ENCODE measurements at places on chromosomes 16 and 17.

GRCh38 chr17:40293363-40293762 lies 5.7 kb downstream of the CDC6 start:
- no peak for DNase-seq

GRCh38 chr16:81505011-81505661 lies 60.5 kb downstream of the CMIP start:
- DNase-seq, result no peak

DNA sequence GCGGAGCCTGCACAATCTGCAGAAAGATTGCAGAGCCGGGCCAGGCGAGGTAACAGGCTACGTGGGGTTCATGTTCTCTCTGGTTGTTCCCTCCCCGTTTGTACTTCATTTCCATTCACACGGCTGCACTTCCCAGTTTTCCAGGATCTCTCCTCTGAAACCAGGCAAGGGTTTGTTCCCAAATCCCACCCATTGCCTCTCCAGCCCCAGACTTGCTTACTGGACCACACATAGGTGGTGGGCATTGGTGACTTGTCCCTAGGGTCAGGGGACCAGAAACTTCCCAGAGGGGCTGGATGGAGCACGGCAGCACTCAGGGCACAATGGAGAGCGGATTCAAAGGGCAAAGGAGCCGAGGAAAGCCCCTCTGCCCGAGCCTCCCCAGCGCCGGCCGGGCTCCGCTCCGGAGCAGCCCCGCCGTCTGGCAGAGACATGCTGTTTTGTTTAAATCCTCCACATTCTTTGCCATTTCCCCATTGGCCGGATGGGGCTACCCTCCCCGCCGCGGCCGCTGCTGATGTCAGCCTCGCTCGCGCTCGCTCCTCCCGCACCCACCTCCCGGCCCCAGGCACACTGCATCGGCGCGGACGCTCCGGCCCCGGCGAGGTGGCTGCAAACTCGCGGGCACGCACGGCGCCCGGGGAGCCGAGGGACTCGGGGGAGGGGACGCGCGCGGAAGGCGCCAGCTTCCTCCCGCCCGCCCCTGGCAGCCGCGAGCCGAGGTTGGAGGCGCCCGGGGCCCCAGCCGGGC lies at the start of gene PITPNC1:
TSS of gene PITPNC1 (plus strand) at position 545 of the 751 bp plus-strand sequence.
- DNase-seq, result peak; percentile 91

- DNase-seq, result no peak
These were observed 90.3 kb upstream of the MPHOSPH6 start for GRCh38 chr16:82260212-82260795.

GRCh38 chr17:28796062-28796461 lies 46.5 kb downstream of the FAM222B start:
- DNase-seq, result no peak

DNA sequence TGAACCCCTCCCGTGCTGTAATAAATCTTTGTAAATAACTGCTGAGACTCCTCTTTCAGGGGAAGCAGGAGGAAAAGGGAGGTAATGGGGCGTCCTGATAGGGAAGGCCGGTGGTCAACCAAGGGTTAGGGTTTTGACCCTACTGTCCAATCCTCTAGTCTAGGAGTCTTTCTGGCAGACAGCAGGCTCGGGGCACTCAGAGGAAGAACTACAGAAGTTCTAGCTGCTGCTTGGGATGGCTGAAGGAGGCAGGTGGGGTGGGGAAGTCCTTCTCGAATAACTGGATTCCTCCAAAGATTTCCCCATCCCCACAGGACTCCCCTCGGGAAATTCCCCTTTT lies 387 bp upstream of the STARD3 start:
- DNase-seq, result no peak

- DNase-seq, result no peak
These were observed 23.2 kb downstream of the CMIP start for GRCh38 chr16:81467815-81468214.

DNA sequence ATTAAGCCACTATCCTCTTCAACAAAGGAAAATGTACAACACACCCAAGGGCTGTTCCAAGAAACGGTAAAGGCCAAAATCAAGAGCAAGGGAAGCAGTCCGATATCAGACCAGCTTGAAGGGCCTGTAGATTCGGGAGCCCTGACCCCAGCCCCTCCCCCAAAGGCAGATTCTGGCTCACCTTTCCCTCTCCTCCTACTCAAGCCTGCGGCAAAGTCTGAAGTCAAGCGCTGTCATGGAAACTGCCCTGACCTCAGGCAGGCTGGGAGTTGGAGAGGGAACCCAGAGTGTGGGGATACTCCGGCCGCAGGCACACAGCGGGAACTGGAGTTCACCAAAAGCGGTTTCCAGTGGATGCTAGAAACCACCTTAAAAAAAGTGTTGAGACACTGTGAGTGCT lies 1.8 kb downstream of the ALYREF start:
- no peak for DNase-seq

DNA sequence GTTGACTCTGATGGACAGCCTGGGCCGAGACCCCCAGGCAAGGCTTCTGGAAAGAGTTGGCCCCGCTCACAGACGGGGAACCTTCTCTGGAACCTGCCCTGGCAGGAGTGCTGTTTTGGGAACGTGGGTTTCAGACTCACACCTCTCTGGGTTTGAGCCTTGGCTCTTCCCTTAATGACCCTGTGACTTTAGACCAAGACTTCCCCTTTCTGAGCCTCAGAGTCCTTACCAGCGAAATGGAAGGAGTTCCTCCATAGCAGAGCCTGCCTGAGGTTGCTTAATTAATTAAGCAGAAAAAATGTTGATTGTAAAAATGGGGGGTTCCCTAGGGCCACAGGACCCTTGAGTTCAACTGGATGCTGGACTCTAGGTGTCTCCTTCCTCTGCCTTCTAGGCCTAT lies 408.2 kb downstream of the SEC14L1 start:
- peak; percentile 92 for DNase-seq

GRCh38 chr17:74145756-74146155 lies 57.7 kb upstream of the RPL38 start:
- no peak for DNase-seq

DNA sequence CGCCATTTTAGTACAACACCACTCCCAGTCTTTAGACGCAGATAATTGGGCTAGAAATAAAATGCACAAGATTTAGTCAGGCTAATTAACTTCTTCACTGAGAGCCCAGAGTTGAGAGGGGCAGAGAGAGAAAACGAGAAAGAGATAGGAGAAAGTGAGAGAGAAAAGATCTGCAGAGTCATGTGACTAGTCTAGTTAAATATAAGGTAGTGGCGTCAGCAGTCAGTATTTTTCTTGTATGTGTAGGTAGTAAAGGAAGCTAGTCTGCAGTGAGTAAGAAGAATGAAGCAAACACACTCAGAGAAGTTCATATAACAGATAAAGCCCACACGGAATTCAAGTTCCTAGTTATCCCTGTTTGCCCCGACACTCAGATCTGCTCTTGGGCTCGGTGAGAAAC lies 392.6 kb upstream of the ERCC4 start:
- no peak for DNase-seq

- peak; percentile 17 for DNase-seq
These were observed 96.8 kb upstream of the ELAC2 start for GRCh38 chr17:13114601-13115031.

DNA sequence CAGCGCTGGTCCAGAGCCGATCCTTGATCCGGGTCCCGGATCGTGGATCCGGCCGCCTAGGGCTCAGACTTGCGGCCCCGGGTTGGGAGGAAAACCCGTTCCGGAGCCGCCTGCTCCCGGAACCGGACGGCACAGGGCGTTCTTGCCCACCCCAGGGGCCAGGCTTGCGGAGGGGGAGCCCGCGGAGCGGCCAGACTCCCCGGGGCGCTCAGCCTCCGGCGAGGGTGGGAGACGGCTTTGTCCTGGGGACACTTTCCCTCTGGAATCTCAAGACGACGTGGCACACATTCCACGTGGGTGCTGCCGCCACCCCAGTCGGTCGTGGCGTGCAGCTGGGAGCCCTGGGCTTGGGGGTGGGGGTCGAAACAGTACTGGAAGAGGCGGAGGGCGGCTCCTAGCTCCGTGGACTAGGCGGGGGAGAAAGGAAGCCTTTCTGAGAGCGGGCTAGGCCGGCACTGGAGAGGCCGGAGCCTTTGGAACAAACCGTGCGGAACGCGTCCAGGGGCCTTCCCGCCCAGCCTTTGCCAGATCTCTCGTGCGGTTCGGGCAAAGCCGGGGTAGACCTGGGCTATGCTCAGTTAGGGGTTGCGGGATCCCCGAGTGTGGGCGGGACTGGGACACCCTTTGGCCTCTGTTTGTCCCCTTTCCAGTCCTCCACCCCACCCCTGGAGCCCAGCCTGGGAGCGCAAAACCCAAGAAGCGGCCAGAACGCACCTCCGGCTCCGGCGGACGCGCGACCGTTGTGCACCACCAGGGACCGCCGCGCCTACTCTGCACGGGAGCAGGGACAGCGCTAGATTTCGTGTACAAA lies 26.5 kb downstream of the SREBF1 start:
- DNase-seq, result no peak

DNA sequence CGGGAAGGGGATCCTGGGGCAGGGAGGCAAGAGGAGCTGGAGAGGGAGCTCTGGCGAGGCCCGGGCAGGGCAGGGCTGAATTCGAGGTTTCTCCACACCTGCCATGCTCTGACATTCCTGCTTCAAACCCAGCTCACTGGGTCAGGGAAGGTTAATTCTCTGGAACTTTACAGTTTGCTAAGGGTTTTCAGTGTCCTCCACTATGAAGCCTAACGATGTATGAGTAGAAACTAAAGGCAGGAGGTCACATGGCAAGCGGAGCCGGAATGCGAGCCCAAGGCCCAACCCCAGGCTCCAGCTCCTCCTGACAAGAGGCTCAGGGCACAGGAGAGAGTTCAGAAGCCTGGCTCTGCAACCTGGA lies 29.2 kb downstream of the DCAKD start:
- DNase-seq, result peak; percentile 36

GRCh38 chr17:68061512-68062313 lies 26.2 kb downstream of the KPNA2 start:
- DNase-seq, result no peak

GRCh38 chr16:11007714-11008280 lies 63.4 kb downstream of the CLEC16A start:
- DNase-seq, result no peak

DNA sequence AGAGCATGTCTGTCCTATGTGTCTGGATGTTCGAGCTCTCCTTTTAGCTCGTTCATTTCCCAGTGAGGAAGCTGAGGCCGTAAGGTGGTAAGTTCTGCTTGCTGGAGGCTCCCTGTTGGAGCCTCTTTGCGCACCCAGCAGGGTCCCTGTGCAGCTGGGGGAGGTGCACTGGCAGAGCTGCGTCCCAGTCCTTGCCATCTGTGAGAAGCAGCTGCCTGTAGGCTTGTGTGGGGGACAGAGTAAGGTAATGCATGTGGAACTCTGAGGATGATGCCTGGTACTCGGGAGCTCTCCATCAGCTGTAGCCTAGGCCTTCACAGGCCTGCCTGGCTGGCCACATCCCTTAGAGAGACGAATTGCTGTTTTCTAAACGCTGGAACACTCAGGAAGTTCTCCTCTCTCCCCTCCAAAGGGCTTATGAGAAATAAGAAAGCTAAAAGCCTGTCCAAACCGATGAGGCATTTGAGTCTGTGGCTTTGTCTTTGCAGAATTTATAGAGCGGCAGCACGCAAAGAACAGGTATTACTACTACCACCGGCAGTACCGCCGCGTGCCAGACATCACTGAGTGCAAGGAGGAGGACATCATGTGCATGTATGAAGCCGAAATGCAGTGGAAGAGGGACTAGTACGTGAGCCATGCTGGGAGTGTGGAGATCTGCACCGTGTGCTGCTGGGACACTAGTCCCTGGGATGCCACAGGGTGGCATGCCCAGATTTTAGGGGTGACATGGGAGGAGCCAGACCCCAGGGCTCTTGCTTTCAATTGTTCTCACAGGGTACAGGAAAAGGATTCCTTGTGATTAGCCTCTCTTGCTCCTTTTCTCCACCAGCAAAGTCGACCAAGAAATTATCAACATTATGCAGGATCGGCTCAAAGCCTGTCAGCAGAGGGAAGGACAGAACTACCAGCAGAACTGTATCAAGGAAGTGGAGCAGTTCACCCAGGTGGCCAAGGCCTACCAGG lies 1.6 kb downstream of the NDUFB10 start:
- DNase-seq, result peak; percentile 39

DNA sequence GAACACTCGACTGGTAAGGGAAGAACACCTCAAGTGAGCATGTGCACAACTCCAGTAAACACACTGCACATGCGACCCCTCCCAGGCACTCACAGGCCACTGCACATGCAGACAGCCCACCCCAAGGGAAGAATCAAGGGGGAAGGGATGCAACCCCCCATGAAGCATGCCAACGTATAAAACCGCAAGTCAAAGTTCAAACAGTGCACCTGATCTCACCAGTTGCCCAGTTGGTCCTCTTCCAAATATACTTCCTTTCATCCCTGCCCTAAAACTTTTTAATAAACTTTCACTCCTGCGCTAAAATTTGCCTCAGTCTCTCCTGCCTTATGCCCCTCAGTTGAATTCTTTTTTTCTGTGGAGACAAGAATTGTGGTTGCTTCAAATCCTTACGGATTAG lies 51.0 kb upstream of the TOM1L1 start:
- DNase-seq, result no peak

DNA sequence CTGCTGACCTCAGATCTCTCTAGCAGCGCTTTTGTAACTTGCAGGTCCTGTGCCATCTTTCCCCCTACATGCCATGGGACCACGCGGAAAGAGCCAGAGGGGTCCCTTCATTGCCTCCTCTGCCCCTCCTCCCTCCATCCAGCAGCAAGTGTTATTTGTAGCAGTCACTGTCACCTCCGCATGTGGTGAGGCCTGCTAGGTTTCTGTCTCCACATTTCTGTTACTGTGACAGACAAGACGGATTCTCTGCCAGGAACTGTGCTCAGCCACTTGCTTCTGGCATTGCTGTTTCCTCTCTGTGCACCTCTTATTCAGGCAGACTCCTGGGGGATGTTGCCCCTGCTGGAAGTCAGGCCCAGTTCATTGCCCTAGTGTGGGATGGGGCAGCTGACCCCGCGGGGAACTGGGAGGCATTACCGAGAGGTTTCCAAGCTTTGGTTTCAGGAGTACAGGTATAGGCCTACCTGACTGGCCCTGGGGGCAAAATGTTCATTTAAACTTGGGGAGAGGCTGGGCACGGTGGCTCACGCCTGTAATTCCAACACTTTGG lies 61.2 kb downstream of the RAB11FIP4 start:
- no peak for DNase-seq

DNA sequence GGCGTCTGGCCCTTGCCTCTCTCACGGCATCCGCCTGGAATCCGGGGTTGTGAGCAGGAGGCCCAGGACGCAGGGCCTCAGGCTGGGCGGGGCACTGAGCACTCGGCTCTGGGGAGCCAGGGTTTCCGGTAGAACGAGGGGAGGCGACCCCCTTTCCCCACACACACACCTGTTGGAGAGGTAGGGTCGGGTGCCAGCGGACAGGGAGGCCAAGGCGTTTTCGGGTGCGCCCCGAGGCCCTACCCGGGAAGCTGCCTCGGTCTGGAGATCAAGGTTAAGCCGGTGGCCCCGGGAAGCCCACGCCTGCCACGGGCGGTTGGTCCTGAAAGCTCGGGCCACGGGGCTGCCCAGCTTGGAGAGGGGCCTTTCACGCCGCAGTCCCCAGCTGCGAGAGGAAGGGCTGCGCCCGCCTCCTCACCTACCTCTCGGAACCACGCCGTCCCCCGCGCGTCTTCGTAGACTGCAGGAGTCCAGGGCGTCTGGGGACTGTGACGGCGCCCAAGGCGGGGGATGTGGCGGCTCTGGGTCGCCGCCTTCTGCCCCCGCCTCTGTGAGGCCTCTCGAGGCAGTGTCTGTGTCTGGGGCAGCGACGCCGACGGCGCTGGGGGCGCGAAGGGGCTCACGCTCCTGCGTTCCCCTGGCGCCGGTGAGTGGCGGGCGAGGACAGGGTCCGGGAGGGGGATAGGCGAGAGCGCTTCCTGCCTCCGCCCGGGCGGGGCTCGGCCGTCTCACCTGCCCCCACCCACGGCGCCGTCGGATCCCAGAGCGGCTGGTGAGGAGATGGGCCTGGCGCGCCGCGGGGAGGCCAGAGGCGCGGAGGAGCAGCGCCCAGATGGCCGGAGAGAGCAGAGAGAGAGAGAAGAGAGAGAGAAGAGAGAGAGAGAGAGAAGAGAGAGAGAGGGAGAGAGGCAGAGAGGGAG lies 20.3 kb upstream of the HOXB9 start:
- DNase-seq, result no peak

Data from Kasumi-1 (cell line).